Thyroid gland (tissue), 4 donors: ENCODE measurements at places on chromosomes 12 and 14.

GRCh38 chr14:30500222-30500621 is 58.7 kb upstream of the G2E3 start:
- no peak for DNase-seq

GRCh38 chr14:54985156-54985555 is 41.7 kb downstream of the WDHD1 start:
- DNase-seq: no peak

DNA sequence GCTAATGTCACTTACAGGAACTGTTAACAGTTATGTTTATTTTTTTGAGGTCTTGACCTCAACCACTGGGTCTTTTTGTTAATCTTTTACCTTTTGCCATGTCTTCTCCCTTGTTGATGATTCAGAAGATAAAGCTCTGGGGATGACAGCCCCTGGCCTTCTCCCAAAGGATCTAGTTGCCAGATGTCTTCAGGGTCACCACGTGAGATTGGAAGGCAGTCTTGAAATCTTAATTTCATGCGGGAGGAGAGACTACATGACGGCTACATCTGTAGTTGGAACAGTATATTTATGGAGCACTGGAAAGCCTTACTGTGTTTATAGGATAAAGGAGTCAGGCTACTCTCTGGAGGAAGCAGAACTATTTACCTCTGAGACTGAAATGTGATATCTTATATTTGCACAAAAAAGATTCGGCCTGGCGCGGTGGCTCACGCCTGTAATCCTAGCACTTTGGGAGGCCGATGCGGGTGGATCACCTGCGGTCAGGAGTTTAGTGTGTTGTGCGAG is 5.6 kb downstream of the MLEC start:
- DNase-seq: no peak

- no peak for DNase-seq
Measured at GRCh38 chr12:51749206-51749985, 99.1 kb downstream of the FIGNL2 start.

DNA sequence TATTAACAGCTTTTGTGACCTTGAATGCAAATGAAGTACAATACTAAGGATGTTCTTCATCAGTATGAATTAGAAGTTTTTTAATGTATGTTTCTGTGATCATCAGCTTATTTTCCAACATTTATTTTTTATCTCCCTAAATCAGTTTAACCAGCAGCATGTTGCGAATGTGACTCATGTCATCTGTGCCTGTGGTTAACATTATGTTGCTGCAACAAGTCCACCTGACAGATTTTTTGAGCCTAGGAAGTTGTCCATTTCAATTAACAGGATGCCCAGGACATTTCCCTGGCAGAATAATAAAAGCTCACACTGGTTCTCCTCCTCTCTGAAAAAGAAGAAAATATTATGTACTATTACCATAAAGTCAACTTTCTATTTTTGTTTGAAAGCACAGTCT is 155.5 kb downstream of the SYT1 start:
- no peak for DNase-seq

DNA sequence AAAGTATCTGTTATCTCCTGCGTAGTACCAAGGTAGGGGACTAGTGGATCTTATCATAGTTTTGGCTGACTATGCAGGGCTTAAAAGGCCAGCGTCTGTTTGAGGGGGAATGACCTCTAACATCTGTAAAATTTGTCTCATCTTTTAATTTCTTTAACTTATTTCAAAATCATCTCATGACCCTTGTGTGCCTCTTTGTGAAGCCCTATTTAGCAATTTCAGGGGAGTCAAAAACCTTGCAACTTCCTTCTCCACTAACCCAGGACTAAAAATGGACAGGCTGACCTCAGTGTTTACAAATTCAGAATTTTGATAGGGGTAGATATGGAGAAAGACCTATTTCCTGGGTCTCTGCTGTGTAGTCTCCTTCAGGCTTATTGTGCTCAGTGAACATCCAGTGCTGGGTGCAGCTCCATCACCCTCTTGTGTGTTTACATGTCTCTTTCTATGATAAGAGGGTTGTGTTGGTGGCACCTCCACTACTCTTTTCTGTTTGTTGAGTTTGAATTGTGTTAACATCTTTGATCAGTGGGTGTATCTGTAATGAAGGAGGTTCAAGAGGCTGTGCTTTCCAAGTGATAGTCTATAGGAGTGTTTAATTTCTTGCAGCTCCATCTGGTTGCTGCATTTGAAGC is 14.3 kb downstream of the NECAP1 start:
- no peak for DNase-seq

DNA sequence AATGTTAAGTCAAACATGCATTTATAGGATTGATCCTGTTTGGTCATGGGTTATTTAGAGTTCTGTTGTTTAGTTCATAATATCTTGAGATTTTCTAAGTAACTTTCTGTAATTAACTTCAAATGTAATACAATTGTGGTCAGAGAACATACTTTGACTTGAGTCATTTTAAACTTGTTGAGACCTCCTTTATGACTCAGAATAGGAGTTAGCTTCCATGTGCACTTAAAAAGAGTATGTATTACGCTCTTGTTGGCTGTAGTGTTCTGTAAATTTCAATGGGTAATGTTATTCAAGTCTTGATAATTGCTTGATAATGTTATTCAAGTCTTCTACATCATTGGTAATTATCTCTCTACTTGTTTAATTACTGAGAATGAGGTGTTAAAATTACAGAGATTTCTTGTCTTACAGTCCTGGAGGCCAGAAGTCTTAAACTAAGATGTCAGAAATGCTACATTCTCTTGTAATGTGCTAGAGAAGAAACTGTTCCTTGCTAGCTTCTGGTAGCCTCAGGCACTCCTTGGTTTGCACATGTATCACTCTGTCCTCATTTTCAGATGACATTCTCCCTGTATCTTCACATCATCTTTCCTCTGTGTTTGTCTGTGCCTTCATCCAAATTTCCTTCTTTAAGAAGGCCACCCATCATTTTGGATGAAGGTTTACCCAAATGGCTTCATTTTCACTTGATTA is 197.3 kb downstream of the TMTC3 start:
- DNase-seq: no peak

GRCh38 chr14:73786636-73787485 is 64.8 kb upstream of the PTGR2 start:
- DNase-seq: peak; percentile 70

GRCh38 chr14:37974421-37974820 is 233.3 kb upstream of the SSTR1 start:
- no peak for DNase-seq

DNA sequence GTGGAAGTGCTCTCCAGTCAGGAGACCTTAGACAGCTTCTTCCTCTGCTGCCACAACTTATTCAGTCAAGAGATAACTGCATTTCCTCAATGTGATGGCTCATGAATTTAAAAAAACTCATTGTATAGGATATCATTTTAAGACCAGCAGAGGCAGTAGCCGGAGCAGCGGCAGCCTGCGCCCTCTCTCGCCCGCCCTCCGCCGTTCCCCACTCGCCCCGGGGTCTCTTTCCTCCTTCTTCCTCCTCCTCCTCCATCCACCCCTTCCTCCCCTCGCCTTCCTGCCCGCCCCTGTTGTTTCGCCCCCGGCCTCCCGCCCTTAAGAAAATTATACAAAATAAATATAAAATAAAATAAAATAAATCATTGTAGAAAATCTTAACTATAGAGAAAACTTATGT is 687.6 kb downstream of the FLRT2 start:
- no peak for DNase-seq

DNA sequence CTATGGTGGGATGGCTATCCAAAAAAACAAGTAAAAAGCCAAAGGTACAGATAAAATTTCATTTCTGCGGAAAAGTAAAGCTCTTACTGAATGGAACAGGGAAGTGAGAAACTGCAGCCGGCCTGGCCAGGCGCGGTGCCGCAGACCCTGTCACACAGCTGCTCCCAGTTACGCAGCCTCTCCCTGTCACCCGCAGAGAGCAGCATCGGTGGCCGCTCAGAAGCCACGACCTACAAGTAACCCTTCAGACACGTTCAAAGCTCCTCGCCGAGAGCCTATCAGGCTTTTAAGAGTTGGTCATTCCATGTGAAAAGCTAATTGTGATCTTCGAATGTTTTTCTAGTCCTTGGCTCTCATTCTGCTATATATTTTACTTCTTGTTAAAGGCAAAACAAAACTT is 11.0 kb upstream of the ANKLE2 start:
- no peak for DNase-seq

- no peak for DNase-seq
Measured at GRCh38 chr12:75855360-75855759, 176.2 kb downstream of the PHLDA1 start.

GRCh38 chr12:76143343-76144244 is 59.1 kb upstream of the NAP1L1 start:
- DNase-seq: no peak

DNA sequence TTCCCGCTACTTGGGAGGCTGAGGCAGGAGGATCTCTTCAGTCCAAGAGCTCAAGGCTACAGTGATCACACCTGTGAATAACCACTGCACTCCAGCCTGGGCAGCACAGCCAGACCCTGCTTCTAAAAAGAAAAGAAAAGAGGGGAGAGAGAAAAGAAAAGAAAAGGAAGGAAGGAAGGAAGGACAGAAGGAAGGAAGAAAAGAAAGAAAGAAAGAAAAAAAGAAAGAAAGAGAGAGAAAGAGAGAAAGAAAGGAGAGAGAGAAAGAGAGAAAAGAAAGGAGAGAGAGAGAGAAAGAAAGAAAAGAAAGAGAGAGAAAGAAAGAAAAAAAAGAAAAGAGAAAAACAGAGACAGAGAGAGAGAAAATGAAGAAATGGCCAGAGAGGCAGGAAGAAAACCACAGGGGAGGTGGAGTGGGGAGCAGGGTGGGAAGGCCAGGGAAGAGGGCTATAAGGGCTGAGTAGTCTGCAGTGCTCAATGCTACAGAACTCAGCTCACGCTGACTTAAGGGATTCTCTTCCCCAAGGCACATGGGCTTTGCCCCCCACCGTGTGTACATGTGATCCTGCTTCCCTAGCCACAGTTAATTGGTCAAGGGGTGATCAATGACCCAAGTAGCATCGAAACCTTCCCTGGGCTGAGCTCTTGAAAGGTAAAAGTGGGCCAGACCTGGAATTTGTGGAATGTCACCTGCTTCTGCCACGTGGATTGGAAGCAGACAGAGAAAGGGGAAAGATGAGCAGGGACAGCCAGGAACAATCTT is 90.4 kb upstream of the TMCC3 start:
- peak; percentile 39 for DNase-seq

GRCh38 chr12:102956738-102957327 is 641 bp upstream of the ASCL1 start:
- no peak for DNase-seq

DNA sequence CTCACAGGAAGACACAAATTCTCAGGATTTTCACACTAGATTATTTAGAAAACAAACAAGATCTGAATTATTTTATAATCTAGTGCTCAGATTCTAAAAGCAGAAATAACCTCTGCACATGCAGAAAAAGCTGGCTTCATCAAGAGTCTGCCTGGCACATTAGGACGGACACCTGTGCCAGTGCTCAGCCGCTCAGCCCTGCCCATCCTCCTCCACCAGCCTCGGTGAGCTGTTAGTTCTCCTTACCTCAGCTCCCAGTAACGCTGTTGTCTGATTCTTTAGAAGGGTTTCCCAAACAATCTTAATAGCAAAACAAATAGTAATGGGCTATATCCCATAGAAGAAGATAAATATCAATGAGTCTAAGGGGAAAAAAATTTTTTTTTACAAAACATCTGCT is 27.7 kb downstream of the DUSP16 start:
- peak; percentile 60 for DNase-seq

GRCh38 chr12:109016016-109016415 is 4.9 kb downstream of the SVOP start:
- no peak for DNase-seq

GRCh38 chr14:73003681-73004080 is 23.2 kb downstream of the ZFYVE1 start:
- DNase-seq: no peak

DNA sequence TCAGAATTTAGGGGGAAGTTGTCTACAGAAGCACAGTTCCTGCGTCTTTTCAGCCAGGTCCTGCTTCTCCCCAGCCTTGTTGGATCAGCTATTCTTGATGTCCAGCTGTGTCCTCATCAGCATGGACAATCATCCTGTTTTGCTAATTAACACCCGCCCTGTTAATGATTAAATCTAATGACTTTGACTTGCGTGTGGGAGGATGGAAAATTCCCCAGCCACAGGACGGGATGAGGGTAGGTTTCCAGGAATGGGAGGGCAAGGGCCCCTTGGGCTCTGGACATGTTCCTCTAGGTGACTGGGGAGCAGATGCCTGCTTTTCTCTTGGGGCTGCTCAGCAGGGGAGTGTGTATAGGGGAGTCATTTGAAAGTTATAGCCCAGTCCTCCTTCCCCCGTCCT is 5.3 kb upstream of the PPP1R1A start:
- DNase-seq: no peak

DNA sequence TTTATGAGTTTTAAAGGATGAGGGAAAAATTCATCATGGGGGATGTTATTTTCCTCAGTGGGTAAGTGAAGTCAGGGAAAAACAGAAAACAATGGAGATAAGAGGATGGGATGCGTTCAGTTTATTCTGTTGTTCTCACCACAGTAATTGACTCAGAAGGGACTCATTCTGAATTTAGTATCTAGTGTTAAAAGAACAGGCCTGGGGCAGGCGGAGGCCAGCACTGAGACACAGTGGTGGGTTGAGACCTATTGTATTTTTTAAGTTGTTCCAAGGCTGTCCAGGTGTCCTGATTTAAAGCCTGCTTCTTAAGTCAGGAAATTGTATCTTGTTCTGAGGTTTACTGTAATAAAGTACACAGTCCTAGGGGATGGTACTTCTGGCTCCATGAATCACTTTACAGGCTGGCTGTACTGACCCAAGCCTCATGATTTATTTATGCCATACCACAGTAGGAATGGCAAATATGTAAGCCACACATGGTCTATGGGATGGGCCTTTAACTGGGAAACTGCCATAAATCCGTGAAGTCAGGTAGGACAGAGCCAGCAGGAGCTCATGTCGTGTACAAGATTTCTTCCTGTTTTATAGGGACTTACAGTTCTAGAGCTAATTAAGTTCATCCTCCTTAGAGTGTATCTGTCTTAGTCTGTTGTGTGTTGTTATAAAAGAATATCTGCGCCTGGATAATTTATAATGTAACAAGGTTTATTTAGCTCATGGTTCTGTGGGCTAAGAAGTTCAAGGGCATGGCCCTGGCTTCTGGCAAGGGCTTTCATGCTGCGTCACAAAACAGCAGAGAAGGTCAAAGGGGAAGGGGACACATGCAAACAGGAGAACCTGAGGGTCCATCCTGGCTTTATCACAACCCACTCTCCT is 244.1 kb downstream of the FBXL14 start:
- no peak for DNase-seq

DNA sequence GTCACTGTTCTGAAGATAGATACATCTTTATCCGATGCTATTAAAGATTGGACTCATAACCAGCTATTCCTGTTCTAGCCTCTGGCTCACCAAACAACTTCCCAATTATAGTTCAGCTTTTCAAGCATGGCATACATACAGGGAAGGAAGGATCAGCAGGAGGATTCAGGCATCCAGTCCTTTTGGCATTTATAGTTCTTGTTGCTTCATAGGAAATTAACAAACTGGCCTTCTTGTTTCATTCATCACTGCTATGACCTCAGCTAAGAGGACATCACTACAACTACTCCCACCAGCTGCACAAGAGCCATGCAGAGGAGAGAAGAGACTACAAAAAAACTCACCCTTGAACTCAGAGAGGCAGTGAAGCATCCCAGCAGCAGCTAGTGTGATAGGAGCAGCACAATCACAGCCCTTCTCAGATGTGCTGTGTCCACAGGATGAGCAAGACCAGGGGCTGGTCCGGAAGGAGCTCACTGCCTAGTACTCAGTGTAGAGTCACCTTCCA is 100.5 kb downstream of the SPTSSA start:
- DNase-seq: peak; percentile 30

GRCh38 chr12:15691388-15691787 is 97.8 kb downstream of the EPS8 start:
- DNase-seq: no peak
